Stimulated activated naive CD8-positive, alpha-beta T cell treated with anti-CD3 and anti-CD28 coated beads, Interleukin-15, Interleukin-2, amounts not matched to agents 100 U/mL and 50 U/mL, for 24 hours (primary cell): ENCODE measurements at places on chromosomes 12 and 14.

DNA sequence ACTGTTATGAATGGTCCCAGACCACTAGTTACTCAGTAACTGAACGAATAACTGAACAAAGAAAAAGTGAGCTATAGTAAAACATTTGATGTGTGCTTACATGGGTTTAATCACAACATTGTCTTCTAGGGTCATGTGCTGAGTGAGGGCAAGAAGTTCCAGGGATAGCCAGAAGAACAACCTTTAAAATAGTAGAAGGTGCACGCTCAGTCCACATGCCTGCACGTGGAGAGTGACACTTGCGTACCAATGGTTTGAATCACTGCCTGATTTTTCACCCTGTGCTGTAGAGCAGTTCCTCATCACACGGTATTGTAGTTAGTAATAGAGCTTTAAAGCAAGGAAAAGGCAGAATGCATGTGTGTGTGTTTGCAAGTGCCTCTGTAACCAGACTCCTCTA is 224.2 kb downstream of the EGLN3 start:
- no peak for DNase-seq

- DNase-seq, result no peak
Observed at GRCh38 chr14:83988275-83988674, 1541.7 kb upstream of the FLRT2 start.

GRCh38 chr14:62097824-62098223 is 335.6 kb downstream of the SNAPC1 start:
- DNase-seq, result no peak

- DNase-seq, result no peak
Observed at GRCh38 chr12:94435511-94435927, 24.1 kb downstream of the CEP83 start.

DNA sequence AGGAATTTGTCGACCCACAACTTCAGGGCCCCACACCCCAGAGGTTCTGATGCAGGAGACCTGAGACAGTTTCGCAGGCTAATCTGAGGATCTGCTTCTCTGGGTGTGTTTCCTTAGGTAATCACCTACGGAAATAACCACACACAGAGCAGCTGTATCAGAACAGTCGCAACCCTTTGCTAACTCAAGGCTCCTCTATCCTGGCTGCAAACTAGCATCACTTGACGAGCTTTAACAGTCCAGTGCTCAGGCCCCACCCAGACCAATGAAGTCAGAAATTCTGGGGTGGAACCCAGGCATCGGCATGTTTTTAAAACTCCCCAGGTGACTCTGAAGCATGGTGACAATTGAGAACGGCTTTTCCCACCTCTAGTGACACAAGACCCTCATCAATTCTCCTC is 20.7 kb downstream of the SLC7A7 start:
- DNase-seq, result no peak

DNA sequence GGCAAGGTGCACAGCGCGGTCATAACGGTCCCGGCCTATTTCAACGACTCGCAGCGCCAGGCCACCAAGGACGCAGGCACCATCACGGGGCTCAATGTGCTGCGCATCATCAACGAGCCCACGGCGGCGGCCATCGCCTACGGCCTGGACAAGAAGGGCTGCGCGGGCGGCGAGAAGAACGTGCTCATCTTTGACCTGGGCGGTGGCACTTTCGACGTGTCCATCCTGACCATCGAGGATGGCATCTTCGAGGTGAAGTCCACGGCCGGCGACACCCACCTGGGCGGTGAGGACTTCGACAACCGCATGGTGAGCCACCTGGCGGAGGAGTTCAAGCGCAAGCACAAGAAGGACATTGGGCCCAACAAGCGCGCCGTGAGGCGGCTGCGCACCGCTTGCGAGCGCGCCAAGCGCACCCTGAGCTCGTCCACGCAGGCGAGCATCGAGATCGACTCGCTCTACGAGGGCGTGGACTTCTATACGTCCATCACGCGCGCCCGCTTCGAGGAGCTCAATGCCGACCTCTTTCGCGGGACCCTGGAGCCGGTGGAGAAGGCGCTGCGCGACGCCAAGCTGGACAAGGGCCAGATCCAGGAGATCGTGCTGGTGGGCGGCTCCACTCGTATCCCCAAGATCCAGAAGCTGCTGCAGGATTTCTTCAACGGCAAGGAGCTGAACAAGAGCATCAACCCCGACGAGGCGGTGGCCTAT is 875 bp downstream of the HSPA2 start:
- no peak for DNase-seq

DNA sequence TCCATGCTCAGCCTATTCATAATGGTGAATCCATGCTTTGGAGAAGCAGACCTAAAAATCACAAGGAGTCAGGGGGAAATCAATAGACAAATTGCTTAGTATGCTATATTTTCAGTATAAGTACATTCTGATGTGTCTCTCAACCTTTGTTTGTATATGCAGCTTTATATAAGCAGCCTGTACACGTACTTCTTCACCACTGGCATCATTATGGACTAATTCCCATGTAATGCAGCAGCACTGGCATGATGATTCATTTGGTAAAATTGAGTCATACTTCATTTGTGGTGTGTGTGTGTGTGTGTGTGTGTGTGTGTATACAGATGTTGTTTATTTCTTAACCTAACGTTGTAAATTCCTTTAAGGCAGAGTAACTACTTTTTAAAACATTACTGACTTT is 10.9 kb downstream of the DCP1B start:
- DNase-seq, result no peak

DNA sequence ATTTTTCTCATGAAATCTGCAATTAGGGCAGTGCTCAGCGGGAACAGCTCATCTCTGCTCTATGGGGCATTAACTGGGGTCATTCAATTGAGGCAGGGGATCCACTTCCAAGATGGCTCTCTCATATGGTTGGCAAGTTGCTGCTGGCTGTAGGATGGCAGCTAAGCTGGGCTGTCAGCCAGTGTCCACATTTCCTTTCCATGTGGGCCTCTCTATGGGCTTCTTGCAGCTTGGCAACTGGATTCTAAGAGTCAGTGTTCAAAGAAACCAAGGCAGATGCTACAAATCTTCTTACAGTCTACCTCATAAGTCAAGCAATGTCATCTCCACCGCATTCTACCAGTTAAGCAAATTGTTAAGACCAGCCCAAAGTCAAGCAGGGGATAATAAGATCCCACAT is 50.3 kb upstream of the TMCC3 start:
- no peak for DNase-seq

DNA sequence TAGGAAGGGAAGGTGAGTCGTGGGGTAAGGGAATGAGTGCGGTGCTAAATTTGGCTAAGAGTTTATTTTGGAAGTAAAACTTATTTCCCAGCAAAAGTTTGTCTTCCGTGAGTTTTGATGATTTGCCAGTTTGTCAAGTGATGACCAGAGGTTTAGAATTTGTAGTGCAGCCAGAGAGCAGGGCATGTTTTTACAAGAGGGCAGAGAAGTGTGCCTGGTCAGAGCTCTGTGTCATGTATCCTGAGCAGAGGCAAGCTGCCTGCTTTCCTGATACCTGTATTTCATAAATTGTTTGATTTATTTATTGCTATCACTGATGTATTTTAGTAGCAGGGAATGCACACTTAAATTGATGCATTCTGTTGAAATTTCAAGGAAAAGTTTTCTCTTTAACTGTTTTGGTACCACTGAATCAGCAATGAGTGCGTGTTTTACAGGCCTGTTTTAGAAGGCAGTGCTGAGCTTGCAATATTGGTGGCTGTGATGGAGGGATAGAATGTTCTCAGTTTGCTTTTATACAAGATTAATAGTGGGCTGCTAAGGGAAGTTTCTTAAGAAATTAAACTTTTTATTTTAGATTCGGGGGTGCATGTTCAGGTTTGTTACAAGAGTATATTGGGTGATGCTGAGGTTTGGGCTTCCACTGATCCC is 19.7 kb upstream of the RD3L start:
- no peak for DNase-seq

DNA sequence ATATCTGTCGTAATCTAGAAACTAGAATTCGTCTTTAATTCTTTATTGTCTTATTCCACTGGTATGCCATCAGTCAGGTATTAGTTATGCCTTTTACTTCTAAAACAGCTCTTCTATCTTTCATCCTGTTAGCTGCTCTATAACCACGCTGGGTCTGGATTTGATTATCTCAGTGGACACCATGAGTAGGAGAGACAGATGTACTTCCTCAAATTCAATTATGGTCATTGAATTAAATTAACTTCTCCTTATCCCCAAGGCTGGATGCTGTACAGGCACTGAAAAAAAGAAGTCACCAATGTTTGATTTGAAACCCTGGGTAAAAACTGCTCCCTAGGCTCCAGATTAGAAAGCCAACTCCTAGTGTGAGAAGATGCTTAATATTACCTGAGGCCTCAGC is 107.3 kb downstream of the PIK3C2G start:
- no peak for DNase-seq

- no peak for DNase-seq
Observed at GRCh38 chr14:88572117-88572516, 9.3 kb downstream of the ZC3H14 start.

DNA sequence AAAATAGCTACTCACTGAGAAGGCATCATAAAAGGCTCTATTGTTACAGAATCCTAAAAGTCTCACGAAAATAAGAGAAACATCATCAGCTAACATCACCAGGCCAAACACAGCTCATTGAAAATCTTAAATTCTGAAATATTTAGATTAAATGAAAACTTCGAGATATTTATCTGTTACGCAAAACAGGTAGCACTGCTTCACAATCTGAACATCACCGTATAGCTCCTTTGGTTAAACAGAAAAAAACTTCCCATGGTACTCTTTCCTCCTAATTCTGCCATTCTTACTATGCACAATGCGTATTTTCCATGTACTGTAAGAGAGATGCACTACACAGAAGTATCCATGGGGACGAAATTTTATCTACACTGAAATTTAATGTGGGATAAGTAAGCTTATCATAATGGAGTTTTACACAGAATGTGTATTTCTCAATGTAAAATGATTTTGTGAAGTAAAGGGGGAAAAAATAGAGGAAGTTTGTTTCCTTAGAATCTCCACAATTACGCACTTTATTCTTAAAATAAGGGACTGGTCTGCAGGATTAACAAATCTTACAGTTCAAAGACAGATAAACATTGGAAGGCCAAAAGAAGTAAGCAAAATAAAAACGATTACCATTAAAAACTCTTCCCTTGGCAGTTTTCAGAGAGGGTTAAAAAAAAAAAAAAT is 1.9 kb downstream of the SGPP1 start:
- no peak for DNase-seq

DNA sequence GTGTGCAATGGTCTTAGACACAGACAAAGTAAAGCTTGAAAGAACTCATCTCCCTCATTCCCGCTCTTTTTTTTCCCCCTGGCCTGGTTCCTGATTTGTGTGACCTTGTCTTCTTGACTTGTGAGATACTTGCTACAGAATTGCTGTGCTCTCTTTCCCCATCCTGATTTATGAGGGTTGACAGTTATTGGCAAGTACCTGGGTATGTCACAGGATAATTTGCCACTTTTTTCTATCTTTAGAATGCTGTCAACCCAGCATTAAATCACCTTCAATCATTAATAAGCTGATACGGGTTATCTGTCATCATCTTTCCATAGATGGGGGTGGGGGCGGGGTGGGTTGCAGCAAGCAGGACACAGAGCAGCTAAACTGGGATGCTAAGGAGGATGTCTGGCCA is 144.4 kb upstream of the PRICKLE1 start:
- DNase-seq, result no peak

DNA sequence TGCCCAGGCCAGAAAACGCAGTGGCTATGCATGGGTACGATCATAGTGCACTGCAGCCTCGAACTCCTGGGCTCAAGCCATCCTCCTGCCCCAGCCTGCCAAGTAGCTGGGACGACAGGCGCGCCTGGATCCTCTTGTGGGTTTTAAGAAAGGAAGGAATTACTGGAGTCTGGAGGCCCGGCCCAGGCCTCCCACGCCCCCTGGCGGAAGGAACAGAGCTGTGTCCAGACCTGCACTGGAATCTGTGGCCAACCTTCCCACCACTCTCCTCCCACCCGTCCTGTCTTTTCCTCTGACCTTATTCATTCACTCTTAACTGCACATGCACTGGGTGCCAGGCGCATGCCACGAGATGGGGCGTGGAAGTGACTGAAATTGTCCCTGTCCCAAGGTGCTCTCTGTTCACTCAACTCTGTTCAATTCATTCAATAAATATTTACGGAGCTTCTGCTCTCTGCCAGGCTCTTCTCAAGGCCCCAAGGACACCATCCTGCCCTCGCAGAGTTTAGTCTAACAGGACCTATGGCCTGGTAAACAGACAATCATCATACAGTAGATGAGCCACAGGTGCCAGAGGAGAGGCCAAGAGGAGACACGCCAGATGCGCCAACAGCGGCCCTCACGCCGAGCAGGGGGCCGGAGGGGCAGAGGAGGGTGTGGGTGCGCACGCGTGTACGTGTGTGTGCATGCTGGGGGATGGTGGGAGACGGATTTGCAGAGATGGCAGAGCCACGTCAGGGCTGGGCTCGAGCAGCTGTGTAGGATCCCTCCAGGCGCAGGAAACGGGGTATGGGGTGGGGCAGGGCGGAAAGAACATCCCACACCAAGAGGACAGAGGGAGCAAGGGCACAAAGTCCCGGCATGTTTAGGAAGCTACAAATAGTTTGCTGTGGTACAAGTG is 13.7 kb upstream of the TMEM106C start:
- DNase-seq, result peak; percentile 76

GRCh38 chr14:105337433-105337832 is 22.9 kb downstream of the PACS2 start:
- DNase-seq, result no peak

DNA sequence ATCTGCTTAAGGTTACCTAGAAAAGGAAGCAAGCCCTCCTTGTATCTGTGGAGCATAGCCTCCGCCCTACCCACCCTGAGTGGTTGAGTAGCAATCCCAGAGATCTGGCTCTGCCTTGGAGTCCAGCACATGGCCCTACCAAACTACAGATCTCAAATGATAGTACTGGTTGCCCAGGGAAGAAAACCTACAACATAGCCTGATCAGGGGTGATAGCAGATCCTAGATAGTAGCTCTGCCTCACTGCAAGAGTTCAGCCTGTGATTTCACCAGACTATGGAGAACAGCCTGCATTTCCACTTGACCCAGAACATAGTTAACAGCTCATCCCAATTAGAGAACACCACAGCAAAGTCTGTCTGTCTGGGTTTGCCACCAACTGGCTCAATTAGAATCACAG is 279.5 kb downstream of the ETNK1 start:
- no peak for DNase-seq
